ENCODE measurements at places on chromosomes 4 and X. TPM values are rescaled to one million over a fixed set of nuclear protein-coding genes. Genes with fewer than 3 reads are reported as not detected.

DNA sequence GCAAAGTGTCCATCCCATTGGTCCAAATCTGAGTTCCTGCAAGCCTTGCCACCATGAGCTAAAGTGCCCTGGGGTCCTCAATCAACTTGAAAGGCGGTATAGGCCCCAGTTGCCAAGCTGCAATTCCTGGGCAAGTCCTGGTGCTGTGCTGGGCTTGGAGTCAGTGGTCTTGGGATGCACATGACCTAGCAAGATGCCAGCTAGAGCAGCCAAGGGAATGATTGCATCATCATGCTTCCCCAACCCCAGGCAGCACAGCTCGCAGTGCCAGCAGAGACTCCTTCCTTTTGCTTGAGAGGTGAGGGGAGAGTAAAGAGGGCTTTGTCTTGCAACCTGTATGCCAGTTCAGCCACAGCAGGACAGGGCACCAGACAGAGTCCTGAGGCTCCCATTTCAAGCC is 50.5 kb downstream of the KCNIP4 start:
- no peak for ATAC-seq

GRCh38 chr4:22014222-22014741 is 65.7 kb upstream of the KCNIP4 start:
- no peak for ATAC-seq

- no peak for ATAC-seq
Measured at GRCh38 chrX:139823806-139824205, 109.0 kb downstream of the ATP11C start.

- no peak for ATAC-seq
Measured at GRCh38 chrX:132146456-132146855, 18.6 kb upstream of the FRMD7 start.

GRCh38 chr4:55216863-55217635 is 91.7 kb upstream of the KDR start:
- no peak for ATAC-seq

GRCh38 chr4:94849901-94850300 is 92.1 kb downstream of the BMPR1B start:
- no peak for ATAC-seq

- no peak for ATAC-seq
Measured at GRCh38 chrX:151753313-151754046, 18.9 kb downstream of the CNGA2 start.

- ATAC-seq = no peak
Measured at GRCh38 chr4:124203613-124204238, 508.8 kb downstream of the ANKRD50 start.

DNA sequence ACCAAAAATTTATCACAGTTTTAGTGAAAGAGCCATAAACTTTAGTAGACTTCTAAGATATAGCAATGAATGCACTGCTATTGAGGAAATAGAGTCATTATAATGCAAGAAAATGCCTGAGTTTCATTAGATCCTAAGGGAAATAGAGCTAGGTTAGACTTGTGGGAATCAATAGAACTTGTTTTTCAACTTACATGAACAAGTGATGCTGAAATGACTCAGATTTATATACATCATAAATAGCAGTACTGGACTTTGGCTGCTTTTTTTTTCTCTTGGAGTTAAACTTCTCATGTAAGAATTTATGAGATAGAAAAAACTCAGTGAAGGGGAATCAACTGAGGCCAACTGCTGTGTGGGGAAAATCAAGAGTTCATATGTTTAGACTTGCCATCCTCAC is 216.5 kb upstream of the AADAT start:
- ATAC-seq = no peak

DNA sequence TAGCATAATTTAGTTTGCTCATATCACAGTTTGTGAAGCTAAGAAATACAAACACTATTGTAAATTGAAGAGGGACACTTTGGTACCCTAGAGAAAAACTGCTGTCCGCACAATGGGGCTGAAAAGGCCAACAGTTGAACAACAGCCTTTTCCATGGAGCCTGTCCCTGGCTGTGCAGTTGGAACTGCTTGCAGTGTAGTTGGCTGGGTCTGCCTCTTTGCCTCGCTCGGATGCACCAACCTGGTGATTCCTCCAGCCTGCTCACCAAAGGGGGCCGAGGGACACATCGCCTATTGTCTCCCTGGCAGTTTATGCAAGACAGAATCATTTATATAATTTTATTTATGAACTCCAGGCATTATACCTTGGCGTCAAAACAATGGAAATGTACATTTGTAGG is 16.5 kb upstream of the GALNT7 start:
- no peak for ATAC-seq

- ATAC-seq = no peak
Measured at GRCh38 chr4:23337292-23337691, 552.6 kb downstream of the PPARGC1A start.

DNA sequence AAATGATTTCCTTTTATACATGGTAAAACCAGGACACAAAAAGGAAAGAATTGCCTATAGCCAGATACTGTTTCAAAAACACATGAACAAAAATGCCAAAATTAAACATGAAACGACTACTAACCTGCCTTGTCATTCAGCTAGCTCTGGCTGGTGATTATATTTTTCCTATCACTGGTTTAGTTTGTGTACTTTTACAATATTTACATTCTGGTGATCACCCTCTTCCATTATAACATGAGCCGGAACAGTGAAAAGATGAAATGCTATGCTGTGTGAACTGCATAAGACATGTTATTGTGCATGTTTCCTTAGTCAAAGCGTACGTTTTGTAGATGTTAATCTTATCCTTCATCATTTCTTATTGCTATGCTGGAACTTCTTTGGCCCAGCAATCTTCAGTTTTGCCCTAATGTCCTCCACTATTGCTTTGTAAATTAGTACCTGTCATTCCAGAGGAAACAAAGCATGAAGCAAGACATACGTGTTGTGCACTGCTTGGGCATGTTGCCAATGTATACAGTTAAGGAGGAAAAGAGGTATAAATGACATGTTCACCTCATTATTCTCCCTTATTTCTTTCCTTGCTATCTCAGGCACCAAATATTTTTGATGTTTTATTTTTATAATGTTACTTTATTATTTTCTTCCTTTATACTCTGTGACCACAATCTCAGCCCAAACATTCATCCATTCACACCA is 386.3 kb downstream of the ARHGAP24 start:
- ATAC-seq = no peak

- no peak for ATAC-seq
Measured at GRCh38 chr4:158895797-158896576, 127.2 kb downstream of the FNIP2 start.

- ATAC-seq = no peak
Measured at GRCh38 chr4:116215622-116216021, 869.8 kb downstream of the TRAM1L1 start.

DNA sequence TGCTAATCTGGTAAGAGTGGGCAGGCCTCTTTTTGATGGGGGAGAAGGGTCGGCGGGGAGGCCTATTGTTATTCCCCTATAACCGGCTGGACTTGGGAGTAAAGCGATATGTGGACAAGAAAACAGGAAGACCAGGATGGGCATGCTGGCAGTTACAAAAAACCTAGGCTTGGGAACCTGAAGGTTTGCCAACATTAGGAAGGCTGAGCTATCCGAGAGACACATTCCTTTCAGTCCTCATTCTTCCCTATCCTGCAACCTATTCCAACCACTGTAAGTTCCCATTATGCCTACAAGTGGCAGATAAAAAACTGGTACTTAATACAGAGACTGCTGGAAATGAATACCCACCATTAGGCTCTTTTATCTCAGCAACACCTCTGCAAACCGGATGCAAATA is 32.4 kb upstream of the CT47C1 start:
- ATAC-seq = no peak

DNA sequence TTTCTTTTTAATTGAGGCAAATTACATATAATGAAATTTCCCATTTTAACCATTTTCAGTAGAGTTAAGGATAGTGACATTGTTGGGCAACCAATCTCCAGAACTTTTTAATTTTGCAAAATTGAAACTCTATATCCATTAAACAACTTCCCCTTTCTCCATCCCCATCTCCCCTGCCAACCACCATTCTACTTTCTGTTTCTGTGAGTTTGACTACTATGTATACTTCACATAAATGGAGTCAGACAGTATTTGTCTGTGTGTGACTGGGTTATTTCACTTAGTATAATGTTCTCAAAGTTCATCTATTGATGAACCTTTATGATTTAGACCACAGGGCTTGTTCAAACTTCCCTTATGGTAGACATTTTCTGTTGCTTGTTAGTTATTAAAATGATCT is 364.5 kb upstream of the MAD2L1 start:
- ATAC-seq = no peak

DNA sequence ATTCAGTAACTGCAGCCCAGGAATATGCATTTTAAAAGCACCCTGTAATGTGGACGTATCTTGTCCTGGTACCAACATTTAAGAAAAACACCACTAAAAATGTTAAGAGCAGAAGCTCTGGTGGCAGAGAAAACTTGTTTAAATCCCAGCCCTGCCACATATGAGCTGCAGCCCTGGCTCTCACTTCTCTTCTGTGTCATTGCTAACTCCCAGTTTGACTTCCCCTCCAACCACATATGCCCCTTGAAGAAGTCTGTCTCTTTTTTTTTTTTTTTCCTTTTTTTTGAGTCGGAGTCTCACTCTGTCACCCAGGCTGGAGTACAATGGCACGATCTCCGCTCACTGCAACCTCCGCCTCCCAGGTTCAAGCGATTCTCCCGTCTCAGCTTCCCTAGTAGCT is 14.8 kb downstream of the LHFPL1 start:
- ATAC-seq = no peak

- peak; percentile 49 for ATAC-seq
Measured at GRCh38 chr4:55336138-55337034, 9.7 kb upstream of the SRD5A3 start.

GRCh38 chr4:81376720-81377119 is 95.0 kb downstream of the RASGEF1B start:
- no peak for ATAC-seq

DNA sequence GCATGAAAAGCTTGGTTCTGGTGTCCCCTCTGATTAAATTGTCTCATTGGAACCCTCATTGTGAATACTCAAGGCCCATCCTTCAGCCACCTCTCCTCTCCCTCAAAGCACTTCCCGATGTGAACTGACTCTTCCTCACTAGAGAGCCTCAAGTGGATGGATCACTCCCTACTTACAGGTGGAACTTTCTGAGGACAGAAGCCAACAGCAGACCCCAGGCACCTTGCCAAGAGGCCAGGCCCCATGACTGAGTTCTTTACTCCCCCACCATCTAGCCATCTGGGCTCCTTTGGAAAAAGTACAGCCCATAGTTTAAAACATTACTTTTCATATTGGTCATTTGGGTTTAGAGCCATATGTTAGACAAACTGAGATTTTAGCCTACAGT is 224.1 kb downstream of the SHROOM3 start:
- no peak for ATAC-seq

- ATAC-seq = no peak
Measured at GRCh38 chrX:1327651-1328304, 8.8 kb upstream of the IL3RA start.

DNA sequence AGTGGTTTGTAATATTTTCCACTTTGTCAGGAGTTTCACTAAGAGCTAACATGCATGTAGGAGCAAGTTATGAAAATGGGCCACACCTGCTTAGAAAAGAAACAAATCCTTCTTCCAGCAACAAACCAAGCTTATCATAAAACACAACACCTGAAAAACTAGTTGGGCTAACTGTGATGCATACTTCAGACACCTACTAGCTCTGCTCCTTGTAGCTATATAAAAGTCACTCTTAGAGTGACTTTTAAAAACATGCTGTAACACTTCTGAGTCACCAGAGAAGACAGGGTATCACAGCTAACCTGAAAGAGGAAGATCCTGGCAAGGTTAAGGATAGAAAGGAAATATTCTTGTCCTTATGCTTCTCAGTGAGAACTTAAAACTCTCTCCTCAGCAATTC is 3.6 kb upstream of the SLAIN2 start:
- peak; percentile 15 for ATAC-seq

GRCh38 chrX:131262738-131263679 is 26.1 kb downstream of the IGSF1 start:
- no peak for ATAC-seq

DNA sequence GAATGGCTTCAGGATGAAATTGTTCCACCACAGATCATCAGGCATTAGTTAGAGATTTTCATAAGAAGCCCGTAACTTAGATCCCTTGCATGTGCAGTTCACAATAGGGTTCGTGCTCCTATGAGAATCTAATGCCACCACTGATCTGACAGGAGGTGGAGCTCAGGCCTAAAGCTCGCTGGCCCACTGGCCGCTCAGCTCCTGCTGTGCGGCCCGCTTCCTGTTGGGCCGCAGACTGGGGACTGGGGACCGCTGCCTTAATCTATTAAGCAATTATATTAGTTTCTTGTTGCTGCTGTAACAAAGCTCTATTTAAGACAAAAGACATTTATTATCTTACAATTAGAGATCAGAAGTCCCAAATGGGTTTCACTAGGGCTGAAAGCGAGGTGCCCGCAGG is 205.6 kb downstream of the LARP7 start:
- ATAC-seq = no peak

GRCh38 chr4:67651536-67651935 is 49.4 kb downstream of the UBA6 start:
- no peak for ATAC-seq

GRCh38 chr4:47474799-47475198 is 10.3 kb upstream of the ATP10D start:
- no peak for ATAC-seq

DNA sequence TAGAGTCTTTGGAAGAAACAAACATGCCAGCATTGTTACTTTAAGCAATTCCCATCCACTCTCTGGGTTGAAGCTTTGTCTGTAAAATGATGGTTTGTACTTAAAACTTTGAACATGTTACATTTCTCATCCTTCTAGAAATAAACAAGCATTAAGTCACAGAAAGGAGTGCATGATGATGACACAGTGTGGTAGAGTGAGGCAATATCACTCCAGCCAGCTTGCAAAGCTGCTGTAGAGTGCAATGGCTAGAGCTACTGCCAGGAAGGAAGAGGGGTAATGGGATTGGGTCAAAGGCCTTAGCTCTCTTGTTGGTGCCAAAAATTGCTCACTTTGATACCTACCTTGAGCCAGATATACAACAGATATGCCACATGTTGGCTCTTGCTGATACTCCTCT is 12.3 kb upstream of the ENOX2 start:
- no peak for ATAC-seq

EGF gene
- not detected for total RNA-seq

XPNPEP2 gene
- 0.52 TPM for total RNA-seq

DHRSX gene
- 21.6 TPM for total RNA-seq

PDGFRA gene
- total RNA-seq = 0.56 TPM

ARHGAP4 gene
- 105 TPM for total RNA-seq

TSPAN6 gene
- not detected for total RNA-seq

ANTXR2 gene
- total RNA-seq = 27.4 TPM

Measured in activated T-helper 17 cell treated with anti-CD3 and anti-CD28 coated beads, Interleukin-2, amount 50 U/mL, for 72 hours (primary cell).